ENCODE measurements at places on chromosomes 7 and 10. TPM values are rescaled to one million over a fixed set of nuclear protein-coding genes. Genes with fewer than 3 reads are reported as not detected.

The CALML5 gene
- total RNA-seq = not detected

The ITGA8 gene
- total RNA-seq = not detected

The NPC1L1 gene
- 0.32 TPM for total RNA-seq

DNA sequence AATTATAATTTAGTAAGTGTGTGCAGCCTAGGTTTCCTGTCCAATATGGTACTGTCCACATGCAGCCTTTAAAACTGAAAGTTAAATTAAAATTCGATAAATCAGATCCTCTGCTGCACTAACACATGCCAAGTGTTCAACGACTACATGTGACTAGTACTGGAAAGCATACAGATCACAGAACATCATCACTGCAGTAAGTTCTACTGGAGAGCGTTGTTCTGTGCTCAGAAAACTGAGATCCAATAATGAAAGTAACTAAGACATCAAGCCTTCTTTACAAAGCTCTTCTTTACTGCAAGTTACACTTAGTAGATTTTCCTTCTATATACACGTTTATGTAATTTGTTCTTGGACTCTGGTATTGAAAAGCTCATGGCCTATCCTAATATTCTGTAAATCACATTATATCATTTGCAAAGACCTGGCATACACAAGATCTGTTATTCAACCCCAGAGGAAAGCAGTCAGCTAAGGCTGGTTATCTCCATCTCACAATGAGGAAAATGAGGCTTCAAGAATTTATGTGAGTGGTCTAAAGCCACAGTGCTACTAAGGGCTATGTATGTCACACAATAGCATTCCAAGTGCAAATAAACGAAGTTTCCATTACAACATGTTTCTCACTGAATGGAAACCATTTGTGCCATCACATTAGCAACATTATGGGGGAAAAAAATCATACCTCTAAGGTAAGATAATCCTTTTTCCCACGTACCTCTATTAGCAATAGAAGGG, 77.6 kb downstream of the VPS41 start:
- ATAC-seq = no peak
- peaks cover 16% of the 10 kb centered on the region for H3K36me3 ChIP-seq
- no peak overlapping the region for H3K27ac ChIP-seq
- H3K27me3 ChIP-seq = no peaks in the 10 kb centered on the region
- H3K4me3 ChIP-seq = no peak overlapping the region
